Mammary epithelial cell (primary cell): ENCODE measurements at places on chromosomes 6 and 20. TPM values are rescaled to one million over a fixed set of nuclear protein-coding genes. Genes with fewer than 3 reads are reported as not detected.
A peak's percentile ranks its signal among the peaks of the same experiment; 100 is the strongest.

The MEI4 gene
- not detected in 2 replicates for total RNA-seq

The EYS gene
- 0.05 TPM in 1 of 2 replicates, not detected in the other for total RNA-seq

The CD83 gene
- 2.1 and 4.4 TPM in 2 replicates for total RNA-seq

The SLC22A3 gene
- 0.33 TPM for total RNA-seq

The UST gene
- 22.2 TPM for total RNA-seq

The PSMB9 gene
- 2.7 TPM for total RNA-seq

The CRIP3 gene
- total RNA-seq, result not detected in 2 replicates

The HSPA12B gene
- not detected in 2 replicates for total RNA-seq

The CGA gene
- total RNA-seq, result not detected in 2 replicates

GRCh38 chr6:113636357-113636824 lies 220.8 kb upstream of the MARCKS start:
- DNase-seq, result peak; percentile 38

GRCh38 chr6:128657181-128657580 lies 136.8 kb upstream of the PTPRK start:
- DNase-seq, result no peak

- no peak for DNase-seq
Measured at GRCh38 chr6:79241228-79241627, 6.7 kb upstream of the HMGN3 start.

- DNase-seq, result no peak
Measured at GRCh38 chr20:53870426-53871315, 199.7 kb downstream of the BCAS1 start.

- no peak for DNase-seq
Measured at GRCh38 chr6:30157999-30158398, 3.0 kb downstream of the TRIM10 start.

- DNase-seq, result no peak
Measured at GRCh38 chr6:154960854-154961530, 34.1 kb upstream of the TIAM2 start.

DNA sequence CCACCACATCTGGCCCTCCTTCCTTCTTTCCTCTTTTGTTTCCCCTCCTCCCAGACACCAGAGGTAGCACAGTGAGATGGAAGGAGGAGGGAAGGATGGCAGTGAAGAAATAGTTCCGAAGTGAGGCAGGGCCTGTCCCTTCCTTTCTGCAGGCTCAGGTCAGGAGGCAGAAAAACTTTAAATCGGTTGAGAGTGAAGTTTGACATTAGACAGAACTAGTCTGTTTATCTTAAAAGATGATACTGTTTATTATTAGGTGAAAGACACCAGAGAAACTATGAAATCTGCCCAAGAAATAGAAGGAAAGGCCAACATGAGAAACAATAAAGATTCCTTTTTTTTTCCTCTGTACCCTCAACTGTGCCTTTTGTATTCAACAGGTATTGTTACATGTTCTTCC lies 670.3 kb downstream of the UTRN start:
- DNase-seq, result no peak

GRCh38 chr20:33709398-33709797 lies 10.7 kb downstream of the PXMP4 start:
- no peak for DNase-seq

DNA sequence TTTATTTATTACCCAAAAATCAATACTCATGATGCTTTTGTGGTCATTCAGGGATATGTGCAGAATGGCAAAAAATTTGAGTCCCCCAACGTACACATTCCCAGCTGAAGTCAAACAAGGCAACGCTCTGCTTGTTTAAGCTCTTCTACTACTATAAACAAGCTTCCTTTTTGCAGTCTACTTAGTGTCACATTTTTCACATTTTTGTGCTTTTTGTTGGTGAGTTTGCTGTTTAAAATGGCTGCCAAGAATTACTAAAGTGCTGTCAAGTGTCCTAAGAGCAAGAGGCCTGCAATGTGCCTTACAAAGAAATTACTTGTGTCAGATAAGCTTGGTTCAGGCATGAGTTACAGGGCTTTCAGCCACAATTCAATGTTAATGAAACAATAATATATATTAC lies 2.1 kb downstream of the WFDC8 start:
- DNase-seq, result no peak

GRCh38 chr20:14454296-14454695 lies 116.9 kb upstream of the FLRT3 start:
- no peak for DNase-seq

- no peak for DNase-seq
Measured at GRCh38 chr6:3453413-3454272, 3.2 kb downstream of the SLC22A23 start.

DNA sequence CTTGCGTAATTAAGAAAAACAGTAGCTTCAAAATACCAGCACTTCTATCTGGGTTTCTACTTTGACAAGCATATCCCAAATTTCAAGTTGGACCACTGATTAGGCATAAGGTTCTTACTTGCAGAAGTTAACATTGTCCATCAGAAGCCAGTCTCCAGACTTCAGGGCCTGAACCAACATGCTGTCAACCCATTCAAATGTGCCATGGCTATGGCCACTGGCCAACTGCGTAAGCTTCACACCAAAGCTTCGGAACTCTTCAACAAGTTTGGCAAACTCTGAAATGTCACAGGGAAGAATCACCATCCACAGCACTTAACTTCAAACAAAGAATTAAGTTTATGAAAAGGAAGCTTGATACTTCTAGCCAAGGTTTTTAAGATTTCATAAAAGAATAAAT lies 78.0 kb upstream of the LYRM2 start:
- no peak for DNase-seq

- no peak for DNase-seq
Measured at GRCh38 chr6:170188571-170189001, 102.3 kb downstream of the DLL1 start.

- DNase-seq, result no peak
Measured at GRCh38 chr20:5511930-5512329, 195.2 kb upstream of the PROKR2 start.

- peak; percentile 92 for DNase-seq
Measured at GRCh38 chr20:58623579-58624473, 27.3 kb upstream of the STX16 start.

- DNase-seq, result no peak
Measured at GRCh38 chr20:13771853-13772453, 12.8 kb downstream of the ESF1 start.

- no peak for DNase-seq
Measured at GRCh38 chr6:133206942-133207341, 34.2 kb upstream of the EYA4 start.

DNA sequence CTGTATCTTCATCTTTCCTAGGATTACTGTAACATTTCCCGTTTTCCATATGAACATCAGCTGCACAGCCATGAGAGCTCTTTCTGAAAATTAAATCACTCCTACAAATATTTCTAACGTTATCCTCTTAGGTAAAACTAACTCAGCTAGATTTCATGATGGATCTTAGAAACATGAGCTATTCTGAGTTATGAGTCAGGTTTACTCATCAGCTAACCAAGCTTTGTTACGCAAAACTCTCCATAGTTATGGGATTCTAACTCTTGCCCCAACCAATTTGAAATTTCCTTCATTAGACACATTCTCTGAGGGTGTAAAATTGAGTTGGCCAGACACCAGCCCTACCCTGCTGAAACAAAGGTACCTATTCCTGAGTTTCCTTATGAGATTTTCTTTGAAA lies 14.0 kb downstream of the DEFB110 start:
- DNase-seq, result peak; percentile 66

- no peak for DNase-seq
Measured at GRCh38 chr6:167756597-167756996, 70.1 kb upstream of the AFDN start.

- DNase-seq, result no peak
Measured at GRCh38 chr6:26379740-26380139, 3.2 kb upstream of the BTN2A2 start.

GRCh38 chr20:50799176-50799889 lies 4.5 kb downstream of the BCAS4 start:
- no peak for DNase-seq

DNA sequence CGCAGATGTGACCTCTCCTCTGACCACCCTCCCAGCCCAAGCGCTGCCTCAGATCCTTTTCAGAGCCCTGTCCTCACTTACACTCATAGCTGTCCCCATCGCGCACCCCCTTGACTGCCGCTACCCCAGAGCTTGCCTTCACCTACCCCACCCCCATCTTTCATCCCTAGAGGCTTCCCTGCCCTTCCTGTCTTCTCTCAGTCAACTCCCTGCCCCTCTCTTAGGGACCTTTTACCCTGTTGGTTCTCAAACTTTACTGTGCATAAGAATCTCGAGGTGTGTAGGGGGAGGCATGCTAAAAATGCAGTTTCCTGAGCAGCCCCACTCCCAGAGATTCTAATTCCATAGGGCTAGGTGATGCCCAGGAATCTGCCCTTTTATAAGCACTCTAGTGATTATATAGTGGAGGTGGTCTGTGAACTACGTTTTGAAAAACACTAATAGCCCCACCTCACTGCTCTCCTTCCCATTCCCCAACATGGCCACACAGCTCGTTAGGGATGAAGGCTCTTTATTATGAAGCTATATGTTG lies 725 bp downstream of the TM9SF4 start:
- no peak for DNase-seq

DNA sequence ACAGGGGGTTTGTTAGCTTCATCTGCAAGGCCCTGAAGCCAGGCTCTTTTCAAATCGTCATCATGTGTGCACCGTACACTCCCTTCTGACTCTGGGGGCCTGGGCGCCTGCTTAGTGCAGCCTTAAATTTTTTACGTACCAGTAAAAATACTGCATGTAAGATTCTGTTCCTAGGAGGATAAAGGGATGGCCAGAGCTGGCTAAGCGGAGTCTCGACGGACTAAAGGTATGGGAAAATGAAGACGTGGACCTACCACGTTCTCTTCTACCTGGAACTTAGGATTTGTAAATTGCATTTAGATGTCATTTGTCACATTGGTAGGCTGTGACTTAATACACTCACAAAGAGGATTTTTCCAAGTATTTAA lies 149.3 kb upstream of the AFDN start:
- DNase-seq, result no peak

DNA sequence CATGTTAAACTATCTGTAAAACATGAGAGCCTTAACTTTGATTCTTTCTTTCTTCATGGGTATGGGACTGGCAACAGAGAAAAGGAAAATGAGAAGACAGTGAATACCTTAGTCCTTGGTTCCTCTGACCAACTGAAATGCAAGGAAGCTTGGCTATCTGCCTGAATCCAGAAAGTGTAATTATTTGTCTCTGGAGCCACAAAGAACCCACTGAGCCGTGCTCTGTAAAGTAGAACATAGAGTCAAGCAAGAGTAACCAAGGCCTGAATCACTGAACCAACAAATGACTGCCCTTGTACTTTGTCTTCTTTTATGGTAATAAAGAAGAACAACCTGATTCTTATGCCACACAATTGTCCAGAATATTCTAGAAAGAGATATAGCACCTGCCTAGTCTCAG lies 27.6 kb downstream of the PKHD1 start:
- DNase-seq, result no peak

GRCh38 chr6:156674197-156674596 lies 103.0 kb upstream of the ARID1B start:
- no peak for DNase-seq

GRCh38 chr6:154080461-154081189 lies 41.6 kb downstream of the OPRM1 start:
- DNase-seq, result no peak
